Upper lobe of left lung (tissue), 6 donors: ENCODE measurements at places on chromosomes 11 and 22. TPM values are rescaled to one million over a fixed set of nuclear protein-coding genes. Genes with fewer than 3 reads are reported as not detected.

TMA7B gene
- total RNA-seq, result 0.76 TPM

RTN3 gene
- total RNA-seq, result 126 TPM

PAX6 gene
- total RNA-seq, result not detected

DNA sequence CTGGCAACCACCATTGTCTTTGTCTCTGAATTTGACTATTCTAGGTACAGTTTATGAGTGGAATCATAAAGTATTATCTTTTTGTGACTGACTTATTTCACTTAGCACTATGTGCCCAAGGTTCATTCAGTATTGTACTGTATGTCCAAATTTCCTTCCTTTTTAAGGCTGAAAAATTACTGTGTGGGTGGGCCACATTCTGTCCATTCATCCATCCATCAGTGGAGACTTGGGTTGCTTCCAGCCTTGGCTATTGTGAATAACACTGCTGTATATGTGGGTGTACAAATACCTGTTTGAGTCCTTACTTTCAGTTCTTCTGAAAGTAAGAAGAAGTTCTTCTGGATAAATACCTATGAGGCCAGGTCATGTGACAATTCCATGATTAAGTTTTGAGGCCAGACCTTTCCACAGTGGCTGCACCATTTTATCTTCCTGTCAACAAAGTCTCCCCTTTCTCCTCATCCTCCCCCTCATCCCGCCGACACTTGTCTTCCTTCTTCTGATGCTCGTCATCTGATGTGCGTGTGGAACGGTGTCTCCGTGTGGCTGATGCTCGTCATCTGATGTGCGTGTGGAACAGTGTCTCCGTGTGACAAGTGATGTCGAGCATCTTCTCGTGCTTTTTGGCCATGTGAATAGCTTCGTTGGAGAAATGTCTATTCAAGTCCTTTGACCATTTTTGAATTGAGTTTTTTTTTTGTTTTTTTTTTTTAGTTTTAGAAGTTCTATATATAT, 49.5 kb downstream of the SBF1 start:
- H3K36me3 ChIP-seq, result peaks cover 22% of the 10 kb centered on the region
- no peak overlapping the region for H3K4me3 ChIP-seq
- no peak for DNase-seq
- H3K27ac ChIP-seq, result no peak overlapping the region
- H3K27me3 ChIP-seq, result no peaks in the 10 kb centered on the region
- H3K4me1 ChIP-seq, result no peaks in the 10 kb centered on the region
